Lower lobe of right lung (tissue), 2 donors: ENCODE measurements at places on chromosomes 4 and X. TPM values are rescaled to one million over a fixed set of nuclear protein-coding genes. Genes with fewer than 3 reads are reported as not detected.

- DNase-seq: no peak
Observed at GRCh38 chr4:183141997-183142396, 42.9 kb downstream of the WWC2 start.

The P2RY10 gene
- 1.2 TPM for total RNA-seq

DNA sequence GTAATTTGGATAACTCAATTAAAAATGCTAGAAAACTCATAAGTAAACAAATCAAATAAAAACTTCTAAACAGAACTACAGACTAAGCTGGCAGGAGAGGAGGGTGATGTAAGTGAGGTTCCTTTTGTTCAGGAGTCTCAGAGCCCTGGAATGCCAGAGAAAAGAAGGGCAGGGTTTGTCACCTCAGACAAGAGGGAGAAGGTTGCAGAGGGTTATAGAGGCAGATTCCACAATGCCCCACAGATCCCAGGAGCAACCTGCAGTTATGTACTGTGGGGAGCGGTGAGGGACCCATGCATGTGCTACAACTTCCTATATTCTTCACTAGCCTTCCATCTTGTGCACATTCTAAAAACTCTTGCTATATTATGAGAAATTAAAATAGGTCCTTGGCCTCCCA is 129.7 kb downstream of the CFAP299 start:
- no peak for DNase-seq

The TMEM154 gene
- total RNA-seq: 19.6 TPM

DNA sequence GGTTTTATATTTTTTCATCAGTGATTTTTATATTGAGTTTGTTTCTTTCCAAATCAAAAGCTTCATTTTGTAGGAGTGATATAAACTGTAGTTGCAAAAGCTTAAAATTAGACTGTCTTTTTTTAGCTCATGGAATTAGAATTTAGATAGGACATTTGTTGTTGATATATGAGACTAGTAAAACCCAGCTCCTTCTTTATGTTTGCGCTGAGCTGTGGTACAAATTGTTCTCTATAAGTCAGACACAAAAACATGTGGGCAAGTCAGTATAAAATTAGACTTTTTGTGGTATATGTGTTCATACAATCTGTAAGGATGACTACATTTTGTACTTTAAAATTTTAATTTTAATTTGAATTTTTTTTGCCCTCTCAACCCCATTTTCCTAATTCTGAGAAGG is 18.3 kb downstream of the FHIP1A start:
- no peak for DNase-seq

DNA sequence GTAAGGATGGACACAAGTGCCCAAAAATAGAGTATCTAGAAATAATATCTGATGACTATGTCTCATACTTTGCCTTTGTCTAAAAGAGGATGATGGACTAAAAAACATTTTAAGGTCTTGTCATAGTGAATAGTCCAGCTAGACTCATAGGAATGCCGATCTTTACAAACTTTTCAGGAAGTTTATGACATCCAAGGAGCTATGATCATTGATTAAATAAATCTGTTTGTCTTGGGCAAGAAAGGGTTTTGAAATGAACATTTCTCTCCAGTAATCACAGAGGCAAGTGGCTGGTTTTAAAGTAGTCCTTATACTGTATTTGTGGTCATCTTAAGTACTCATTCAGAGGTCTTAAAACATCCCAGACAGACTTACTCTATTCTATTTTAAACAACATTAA is 109.8 kb downstream of the MAPK10 start:
- no peak for DNase-seq

- DNase-seq: no peak
Observed at GRCh38 chr4:16126714-16127113, 42.9 kb upstream of the PROM1 start.

The WDR1 gene
- 233 TPM for total RNA-seq

DNA sequence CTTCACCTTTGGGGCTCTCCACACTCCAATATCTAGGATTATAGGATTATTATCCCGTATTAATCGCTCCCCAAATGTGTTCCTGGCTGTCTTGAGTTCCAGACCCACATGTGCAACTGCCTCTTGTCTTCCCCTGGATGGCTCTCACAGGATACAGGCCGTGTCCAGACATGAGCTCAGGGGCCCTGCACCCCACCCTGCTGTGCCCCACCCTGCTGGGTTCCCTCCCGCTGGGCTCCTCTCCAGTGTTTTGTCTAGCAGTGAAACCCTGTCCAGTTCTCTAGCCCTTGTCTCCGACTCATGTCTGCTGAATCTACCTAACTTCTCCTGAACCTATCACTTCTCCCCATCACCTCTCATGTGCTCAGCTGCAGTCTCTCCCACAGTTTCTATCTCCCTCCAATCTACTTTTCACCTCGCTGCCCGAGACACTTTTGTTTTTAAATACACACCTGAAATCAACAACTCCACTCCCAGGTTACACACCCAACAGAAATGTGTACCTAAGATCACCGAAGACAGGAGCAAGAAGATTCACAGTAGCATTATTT is 2.0 kb downstream of the RNF212 start:
- DNase-seq: no peak

DNA sequence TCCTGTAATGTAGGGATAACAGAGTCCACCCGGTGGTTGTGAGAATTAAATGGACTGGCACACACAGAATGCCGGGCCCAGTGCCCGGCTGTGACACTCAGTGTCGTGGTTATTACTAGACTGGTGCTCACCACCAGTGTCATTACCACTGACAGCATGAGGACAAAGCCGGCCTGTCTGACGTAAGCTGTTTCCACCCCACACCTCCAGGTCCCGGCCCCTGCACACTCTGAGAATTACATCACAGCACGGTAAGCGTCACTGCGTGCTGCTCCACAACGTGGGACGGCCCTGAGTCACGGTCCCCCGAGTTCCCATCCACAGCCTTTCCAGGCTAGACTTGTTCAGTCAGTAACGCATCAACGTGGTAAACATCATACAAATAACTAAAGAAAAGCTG is 22.9 kb downstream of the FAT1 start:
- no peak for DNase-seq

- DNase-seq: no peak
Observed at GRCh38 chr4:69860521-69861298, 765 bp upstream of the SULT1E1 start.

The MXRA5 gene
- total RNA-seq: 7.0 TPM

GRCh38 chr4:119244832-119245231 is 32.3 kb downstream of the USP53 start:
- no peak for DNase-seq

The TFDP3 gene
- not detected for total RNA-seq

DNA sequence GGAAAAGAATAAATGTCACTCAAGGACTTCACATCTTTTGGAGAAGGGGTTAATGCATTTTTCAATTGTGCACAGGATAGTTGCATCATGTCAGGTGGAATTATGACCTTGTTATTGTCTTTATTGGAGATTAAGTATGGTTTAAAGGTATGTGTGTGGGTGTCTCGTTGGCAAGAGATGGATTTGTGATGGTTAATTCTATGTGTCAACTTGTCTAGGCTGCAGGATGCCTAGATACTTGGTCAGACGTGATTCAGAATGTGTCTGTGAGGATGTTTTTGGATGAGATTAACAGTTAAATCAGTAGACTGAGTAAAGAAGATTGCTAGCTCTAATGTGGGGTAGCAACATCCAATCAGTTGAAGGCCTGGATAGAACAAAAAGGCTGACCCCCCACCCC is 42.2 kb upstream of the HSD17B10 start:
- DNase-seq: no peak

DNA sequence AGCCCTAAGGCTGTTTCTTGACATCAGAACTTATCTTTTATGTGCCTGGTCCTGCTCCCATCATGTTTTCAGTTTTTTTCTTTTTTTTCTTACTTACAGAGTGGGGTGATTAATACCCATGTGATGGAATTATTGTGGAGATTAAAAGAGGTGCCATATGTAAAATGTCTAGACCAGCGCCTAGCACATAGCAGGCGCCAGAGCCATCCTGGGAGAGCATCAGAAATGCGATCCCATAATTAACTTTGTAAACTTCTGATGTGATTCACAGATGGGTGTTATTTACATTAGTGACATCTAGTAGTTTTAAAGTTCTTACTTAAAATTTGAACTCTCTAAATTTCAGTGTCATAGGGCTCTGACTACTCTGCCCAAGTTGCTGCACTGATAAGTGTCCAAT is 66.2 kb upstream of the PGRMC2 start:
- DNase-seq: no peak

DNA sequence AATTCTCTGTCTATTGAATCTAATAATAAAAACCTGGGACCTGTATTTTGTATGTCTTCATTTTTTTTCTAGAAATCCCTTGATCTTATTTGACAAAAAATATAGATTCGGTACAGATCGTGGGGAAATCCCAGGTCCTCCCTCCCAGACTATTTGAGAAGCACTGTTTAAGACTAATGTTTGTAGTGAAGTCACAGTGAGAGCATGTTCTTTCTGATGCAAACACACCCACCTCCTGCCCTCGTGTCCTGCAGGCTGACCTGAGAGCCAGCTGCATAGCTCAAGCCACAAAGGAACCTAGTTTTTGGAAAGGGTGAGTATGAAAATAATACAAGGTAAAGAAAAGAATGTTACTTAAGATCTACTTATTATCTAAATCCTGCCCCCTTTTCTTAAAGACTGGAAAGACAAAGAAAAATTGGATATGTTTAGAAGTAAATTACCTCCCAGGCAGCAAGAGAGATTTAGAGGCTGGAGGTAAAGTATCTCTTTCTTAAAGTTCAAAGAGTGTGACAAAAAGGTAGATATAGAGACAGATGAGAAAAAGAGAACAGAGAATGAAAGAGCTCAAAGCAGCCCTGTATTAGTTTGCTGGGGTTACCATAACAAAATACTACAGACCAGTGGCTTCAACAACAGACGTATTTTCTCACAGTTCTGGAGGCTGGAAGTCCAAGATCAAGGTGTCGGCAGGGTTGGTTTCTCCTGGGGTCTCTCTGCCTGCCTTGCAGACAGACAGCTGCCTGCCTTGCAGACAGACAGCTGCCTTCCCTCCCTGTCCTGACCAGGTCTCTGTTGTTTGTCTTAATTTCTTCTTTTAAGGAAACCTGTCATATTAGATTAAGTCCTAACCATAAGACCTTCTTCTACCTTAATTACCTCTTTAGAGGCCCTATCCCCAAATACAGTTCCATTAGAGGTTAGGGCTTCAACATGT is 20.4 kb upstream of the DCTD start:
- no peak for DNase-seq

DNA sequence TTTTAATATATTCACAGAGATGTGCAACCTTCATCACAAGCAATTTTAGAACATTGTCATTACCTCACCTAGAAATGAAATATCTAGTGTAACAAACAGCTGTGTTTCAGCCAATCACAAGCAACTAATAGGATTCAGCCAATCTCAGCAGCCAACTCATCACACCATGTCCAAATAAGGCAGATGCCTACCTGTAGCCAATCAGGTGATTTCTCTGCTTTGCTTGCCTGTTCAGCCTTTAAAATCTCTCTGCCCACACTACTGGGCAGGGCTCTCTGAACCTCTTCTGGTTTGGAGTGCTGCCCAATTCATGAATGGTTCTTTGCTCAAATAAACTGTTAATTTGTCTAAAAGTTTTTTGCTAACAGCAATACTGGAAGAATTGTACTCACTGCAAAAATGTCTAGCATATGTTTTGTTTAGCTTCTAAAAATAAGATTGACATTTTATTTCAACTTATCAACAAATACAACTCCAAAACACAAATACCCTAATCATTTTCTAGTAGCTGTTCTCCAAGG is 52.4 kb upstream of the IGFBP7 start:
- no peak for DNase-seq

GRCh38 chr4:123739806-123740205 is 343.2 kb downstream of the SPRY1 start:
- DNase-seq: no peak

DNA sequence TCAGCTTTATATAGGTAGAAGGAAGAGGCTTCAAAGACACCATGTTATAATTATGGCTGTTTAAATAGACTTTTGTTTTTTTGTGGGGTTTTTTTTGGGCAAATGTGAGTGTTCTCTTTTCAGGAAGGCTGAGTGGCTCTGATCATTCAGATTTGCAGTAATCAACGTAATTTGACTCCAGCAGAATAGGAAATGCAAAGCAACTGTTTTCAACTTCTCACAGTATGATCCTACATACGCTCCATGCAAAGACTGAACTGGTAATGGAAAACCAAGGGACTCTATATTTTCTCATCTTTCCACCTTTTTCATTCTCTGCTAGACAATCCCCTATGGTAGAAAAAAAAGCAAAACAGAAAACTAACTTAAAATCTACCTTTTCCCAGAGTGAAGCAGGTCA is 10.8 kb downstream of the ADH1B start:
- DNase-seq: no peak

DNA sequence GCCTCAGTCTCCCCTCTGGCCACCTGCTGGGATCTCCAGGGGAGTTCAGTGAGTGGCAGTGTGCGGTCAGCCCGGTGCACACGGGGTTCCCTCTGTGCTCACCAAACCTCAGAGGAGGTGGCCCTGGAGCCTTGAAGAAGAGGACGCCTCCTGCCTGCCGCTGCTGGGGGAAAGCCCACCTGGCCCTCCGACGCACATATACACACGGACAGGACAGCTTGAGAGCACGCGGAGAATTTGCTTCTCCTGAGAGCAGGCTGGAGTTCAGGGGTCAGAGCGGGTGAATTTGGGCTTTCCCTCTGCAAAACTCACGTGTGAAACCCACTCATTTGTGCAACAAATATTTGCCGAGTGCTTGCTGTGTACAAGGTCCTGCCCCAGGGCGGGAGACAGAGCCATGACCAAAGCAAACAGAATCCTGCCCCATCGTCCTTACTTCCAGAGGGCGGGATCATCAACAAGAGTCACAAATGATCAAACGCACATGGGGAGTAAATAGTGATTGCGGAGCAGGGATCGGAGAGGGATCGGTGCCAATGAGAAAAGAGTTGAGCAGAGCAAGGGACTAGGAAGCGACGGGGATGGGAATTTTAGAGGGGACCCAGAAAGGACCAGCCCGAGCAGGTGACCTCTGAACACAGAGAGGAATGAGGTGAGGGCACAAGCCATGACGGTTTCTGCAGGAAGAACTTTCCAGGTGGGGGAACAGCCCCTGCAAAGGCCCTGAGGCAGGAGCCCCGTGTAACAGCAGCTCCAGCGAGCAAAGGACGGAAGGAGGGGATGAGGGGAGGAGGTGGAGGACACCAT is 17.6 kb downstream of the BLOC1S4 start:
- DNase-seq: no peak

The UGT2B7 gene
- not detected for total RNA-seq

The DGKK gene
- 0.21 TPM for total RNA-seq

DNA sequence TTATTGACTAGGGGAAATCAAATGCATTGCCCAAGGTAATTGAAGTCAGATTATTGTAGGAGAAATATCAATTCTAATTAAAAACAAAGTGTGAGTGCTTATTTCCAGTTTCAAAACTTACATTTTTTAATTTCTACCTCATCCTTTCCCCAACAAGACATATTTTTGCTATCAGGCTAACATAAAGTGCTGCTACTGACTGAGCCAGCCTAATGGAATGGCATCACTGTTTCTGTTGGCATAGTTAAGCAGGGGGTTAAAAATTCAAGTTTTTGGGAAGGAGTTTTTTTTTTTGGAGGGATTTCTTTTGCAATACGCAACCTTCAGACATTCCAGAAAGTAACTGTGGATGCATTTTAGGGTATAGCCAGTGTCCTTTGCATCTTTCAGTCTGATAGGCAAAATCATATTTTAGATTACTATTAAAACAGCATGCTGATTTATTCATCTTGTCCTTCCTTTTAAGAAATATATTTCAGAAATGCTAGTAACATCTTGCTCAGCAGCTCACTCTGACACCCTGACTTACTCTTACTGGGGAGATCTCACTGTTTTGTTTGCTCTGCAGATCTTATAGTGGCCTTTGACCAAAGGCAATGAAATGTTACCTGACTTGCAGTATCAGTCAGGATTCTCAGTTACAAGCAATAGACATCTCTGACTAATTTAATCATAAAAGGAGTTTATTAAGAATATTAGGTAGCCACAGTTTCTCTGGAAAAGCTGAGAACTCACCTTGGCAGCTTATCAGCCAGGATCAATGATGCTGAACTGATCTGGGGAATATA is 24.4 kb downstream of the GAB1 start:
- no peak for DNase-seq
